ENCODE measurements at places on chromosomes 12 and 14.

DNA sequence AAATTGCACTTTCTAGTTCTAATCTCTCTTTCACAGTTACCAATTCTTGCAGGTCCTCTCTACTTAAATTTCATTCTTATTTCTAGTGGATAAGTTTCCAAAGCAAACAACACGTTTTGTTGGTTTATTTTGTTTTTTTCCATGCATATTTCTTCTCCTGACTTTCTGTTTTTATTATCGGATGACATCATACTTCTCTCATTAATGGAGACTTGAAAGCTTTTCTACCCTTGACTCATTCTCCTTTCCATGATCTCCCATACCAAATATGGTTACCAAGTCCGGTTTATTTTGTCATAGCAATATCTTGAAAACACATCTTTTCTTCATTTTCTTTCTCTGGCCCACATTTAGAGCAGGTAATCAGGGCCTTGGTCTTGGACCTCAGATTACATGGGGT, 796.5 kb downstream of the GALC start:
- no peak for DNase-seq

- DNase-seq = peak; percentile 18
Observed at GRCh38 chr14:31770271-31770670, 209.1 kb downstream of the NUBPL start.

DNA sequence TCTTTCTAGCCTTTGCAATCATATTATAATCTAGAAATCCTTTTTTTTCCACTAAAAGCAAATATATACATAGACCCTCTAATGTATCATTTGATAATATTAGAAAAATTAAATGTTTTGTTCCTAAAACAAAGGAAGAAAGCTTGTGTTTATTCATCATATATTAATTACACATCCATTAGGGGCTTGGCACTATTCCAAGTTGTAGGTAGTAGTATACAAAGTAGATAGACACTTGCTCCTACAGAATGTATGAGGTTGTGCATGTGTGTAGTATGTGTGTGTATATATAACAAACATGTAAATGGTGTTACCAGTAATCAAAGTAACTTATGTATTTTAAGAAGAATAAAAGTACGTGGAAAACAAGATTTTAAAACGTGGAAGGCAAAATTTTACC, 15.0 kb upstream of the KCNMB4 start:
- DNase-seq = no peak

- DNase-seq = no peak
Observed at GRCh38 chr12:25830456-25830855, 128.0 kb upstream of the RASSF8 start.

GRCh38 chr14:103763730-103764488, 48.3 kb downstream of the ZFYVE21 start:
- DNase-seq = no peak

- DNase-seq = no peak
Observed at GRCh38 chr14:98957211-98958047, 314.6 kb downstream of the BCL11B start.

DNA sequence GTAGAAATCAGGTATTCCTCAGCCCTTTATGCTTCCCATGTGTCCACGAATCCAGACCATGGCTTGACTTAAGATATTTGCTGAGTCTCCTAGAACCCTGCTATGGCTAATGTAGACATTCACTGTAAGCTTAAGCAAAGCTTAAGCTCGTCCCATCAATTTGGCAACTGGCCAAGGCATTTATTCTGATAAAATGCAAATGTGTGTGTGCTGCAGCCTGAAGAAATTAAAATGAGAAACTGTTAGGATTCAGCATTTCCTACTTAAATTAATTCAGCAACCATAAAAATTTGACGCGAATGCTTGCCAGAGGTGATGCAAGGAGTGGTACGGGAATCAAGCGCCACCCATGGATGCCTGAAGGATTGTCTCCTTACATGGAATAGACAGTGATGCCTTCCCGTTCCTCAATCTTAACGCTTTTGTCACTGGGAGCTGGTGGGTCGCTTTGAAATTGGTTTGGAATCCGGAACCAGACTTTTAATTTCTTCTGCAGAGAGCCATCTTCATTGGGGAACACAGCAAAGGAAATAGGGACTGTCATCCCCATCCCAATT, 13.2 kb downstream of the HEBP1 start:
- DNase-seq = no peak

- no peak for DNase-seq
Observed at GRCh38 chr12:86721713-86722397, 465.7 kb upstream of the MGAT4C start.

DNA sequence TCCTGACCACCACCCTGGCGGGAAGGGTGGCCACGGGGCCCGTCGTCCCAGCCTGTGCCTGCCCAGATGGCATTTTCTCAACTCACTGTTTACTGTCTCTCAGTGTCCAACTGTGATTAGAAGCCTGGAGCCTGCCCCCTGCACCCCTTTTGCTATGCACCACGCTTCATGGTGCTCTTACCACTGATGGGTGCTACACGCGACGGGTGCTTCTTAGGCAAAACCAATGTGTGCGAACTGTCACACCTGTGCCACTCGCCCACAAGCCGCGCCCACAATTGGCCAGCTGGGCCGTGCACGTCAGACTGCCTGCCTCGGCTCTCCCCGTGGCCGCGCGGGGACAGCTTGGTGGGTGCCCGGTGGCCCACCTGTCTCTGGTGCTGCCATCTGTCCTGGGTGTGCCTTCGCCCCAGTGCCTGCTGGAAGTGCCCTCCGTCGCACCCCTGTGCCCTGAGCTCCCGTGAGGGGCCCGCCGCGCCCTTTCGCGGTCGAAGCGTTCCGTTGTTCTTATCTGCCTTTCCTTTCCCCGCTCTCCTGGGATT, 15.1 kb upstream of the AMN start:
- no peak for DNase-seq

- DNase-seq = no peak
Observed at GRCh38 chr14:77812028-77812427, 12.1 kb downstream of the ADCK1 start.

DNA sequence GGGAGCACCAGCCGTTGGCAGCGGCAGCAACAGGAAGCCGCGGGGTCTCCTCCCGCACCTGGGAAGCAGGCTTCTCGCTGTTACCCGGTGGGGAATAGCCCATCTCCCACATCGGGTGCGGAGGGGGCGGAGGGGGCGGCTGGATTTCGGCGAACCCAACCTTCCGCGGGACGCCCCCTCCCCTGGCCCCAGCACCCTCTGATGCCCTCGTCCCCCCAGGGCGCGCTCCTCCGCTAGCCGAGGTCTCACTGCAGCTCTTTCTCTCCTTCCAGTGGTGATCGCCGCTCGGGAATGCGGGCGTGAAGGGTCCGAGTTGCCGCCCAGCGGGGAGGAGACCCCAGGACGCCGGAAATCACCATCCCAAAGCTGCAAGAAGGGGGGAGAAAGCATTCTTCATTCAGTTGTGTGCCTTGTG, 303 bp downstream of the SAMD4A start:
- no peak for DNase-seq

DNA sequence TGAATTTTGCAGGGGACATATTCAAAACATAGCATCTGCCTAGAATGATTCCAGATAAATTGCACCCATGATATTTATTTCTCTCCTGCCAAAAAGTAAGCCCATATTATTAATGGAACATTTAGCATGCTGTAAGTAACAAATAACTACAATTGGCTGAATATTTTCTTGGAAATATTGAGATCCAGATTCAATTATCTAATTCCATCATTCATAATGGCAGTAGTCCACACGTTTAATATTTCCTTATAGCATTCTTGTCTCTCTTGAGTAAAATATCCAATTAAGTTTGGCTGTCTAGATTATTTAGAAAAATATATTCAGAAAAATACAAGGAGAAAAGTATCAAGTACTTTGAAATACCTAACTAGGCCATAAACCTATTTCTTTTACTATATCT, 157.5 kb downstream of the FLRT2 start:
- no peak for DNase-seq

GRCh38 chr14:38958589-38958988, 144.4 kb downstream of the SEC23A start:
- DNase-seq = no peak

DNA sequence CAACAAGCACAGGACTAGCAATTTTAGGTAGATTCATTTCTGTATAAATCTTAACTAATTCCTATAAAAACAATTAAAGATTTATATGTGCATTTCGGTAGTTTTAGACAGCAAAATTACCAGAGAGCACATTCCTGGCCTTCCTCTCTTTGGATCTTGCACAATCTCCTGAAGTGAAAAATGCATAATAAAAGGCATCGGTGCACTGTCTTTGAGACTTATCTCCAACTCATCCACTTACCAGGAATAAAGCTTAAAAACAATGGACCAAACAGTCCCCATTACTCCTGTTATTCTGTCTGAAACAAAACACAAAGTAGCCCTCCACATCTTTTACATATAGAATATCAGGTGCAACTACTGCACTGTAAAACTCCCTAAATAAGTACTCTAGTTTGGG, 69.3 kb downstream of the HECTD1 start:
- DNase-seq = no peak

GRCh38 chr12:124939079-124939420, 24.6 kb upstream of the UBC start:
- peak; percentile 91 for DNase-seq

DNA sequence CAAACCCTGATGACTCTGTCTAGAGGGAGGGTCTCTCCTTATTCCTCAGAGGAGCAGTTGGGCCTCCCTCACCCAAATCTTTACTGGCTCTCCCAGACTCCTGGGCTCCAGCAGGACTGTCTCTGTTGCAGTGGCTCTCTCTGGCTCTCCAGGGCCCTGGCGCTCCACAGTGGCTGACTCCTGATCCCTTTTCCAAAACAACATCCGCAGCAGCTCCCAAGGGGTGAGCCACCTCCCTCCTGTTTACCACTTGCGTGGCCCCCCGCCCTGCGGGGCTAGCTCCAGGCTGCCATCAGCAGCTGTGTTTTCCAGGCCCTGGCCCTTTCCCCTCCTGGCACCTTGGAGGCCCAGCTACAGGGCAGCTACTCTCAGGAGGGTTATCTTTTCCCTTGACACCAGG, 123.5 kb downstream of the CALM1 start:
- DNase-seq = no peak

- DNase-seq = no peak
Observed at GRCh38 chr12:117145597-117146154, 44.6 kb downstream of the FBXO21 start.

DNA sequence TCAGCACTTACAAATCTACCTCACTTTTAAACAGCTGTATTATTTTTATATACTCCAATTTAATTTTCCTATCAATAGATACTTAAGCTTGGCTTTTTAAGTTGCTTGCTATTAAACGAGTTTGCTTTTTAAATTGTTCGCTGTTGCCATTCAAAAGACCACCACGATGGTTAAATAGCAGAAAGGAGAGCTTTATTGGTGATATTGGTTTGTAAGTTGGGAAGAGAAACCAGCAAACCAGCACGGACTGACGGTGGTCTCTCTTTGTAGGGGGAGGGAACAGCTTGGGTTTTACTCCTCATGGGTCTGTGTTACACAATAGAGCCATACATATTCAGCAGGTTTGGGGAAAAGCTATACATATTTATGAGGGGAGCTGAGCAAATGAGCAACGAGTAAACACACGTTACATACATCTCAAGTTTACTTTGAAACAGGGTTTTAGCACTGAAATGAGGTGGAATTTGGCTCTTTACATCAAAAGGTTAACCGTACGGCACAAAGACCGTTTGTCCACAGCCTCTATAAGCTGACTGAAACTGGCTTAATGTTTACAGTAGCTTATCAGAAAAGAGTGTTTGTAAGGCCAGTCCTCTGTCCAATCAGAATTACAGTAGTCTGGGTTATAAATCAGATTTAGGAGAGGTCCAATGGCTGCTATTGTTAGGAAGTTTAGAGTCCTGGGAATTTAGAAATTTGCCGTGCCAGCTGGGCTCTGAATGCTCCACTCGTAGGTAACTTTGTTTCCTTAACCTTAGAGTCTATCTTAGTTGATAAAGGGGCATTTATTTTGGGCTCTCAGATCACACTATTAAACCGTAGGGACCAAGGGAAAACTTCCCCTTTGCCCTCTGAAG, 69.7 kb upstream of the DHRS4 start:
- no peak for DNase-seq

DNA sequence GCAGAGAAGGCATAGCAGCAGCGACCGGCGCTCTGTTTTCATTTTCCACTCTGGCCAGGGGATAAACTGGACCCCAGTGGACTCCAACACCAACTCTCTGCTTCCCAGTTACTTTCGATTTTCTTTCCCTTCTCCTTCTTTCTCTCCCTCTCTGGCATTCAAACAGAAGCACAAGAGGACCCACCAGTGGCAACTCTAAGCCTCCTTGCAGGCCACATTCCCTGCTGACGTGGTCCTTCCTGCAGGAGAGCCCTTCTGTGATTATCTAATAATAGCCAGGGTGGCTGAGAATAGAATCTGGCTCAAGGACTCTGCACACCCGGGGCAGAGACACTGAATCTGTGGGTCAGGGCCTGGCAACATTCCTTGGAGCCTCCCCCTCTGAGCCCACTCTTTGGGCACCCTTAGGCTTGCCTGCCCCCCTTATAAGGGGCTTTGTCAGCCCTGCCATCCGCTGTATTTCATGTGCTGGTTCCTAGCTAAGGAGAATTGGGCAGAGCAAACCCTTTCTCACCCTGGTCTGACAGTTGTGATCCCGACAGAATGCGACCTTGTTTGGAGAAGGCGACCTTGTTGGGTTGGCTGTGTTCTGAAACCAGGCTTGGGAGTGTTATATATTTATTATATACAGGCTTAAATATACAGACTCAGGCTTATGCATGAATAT, 8.2 kb upstream of the HOXC6 start:
- DNase-seq = no peak

GRCh38 chr12:130058926-130059472, 103.3 kb upstream of the FZD10 start:
- no peak for DNase-seq

DNA sequence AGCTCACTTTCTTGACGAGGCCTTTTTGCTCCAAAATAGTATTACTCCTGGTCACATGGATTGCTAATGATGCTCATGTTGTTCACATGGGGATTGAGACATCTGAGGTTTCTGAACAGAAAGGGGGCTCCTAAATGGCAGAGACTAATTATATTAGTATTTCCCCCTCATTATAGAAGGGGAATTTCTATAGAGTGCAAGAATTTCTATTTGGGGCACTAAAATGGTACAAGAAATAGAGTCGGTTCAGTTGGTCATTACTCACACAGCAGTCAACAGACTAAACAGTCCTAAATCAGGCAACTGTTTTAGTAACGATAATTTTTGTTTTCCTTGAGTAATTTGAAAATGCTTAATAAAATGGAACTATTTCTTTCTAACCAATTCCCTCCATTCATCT, 108.9 kb downstream of the DACT1 start:
- no peak for DNase-seq

GRCh38 chr14:33839193-33840076, 111.4 kb downstream of the EGLN3 start:
- DNase-seq = peak; percentile 55

Data from KBM-7 (cell line).